Skeletal muscle cell (primary cell): ENCODE measurements at places on chromosomes 7 and 10.

GRCh38 chr10:74898201-74898976 lies 72.0 kb downstream of the KAT6B start:
- no peak for DNase-seq

GRCh38 chr10:29853913-29854312 lies 205.5 kb downstream of the JCAD start:
- no peak for DNase-seq

- DNase-seq = no peak
These were observed 332.5 kb downstream of the WDR11 start for GRCh38 chr10:121183707-121184106.

DNA sequence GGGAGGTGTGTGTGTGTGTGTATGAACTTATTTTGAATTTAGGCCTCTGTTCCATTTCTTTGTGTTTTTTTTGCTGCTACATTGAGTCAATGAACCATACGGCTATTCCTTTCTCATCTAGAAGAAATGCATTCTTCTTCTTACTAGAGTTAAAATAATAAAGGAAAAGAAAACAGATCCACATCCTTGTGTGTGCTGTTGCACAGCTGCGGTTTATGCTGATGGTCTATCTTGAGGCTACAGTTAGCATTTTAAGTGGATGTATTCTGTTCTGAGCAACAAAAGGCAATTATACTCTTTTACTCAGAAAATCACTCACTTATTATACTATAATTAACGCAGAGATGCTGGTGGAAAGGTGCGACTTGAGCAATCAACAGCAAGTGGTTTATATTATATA lies 615.0 kb upstream of the MBL2 start:
- DNase-seq = no peak

DNA sequence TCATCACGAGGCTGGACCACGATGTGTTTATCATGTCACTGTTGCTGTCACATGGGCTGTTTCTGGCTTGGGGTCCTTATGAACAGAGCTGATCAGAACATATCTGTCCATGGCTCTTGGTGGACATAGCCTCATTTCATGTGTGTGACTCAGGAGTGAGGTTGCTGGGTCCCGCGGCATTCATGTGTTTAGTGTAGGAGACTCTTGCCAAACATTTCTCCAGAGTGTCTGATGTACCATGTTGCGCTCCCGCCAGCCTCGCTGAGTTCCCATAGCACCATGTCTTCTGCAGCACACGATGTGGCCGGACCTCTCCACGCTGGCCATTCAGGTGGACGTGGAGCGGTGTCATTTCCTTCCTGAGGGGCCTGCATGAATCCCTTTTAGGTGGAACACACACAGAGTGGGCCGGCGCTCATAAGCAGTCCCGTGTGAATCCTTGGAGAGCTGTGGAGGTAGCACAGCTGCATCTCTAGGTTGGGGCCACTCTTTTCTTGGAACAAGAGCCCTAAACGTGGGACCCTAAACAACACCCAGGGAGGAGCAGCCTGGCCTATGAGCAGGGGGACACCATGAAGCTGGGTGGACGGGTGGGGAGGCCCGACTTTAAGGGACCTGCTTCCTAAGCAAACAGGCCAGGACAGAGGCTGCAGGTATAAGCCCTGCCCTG lies 134.6 kb downstream of the LHPP start:
- no peak for DNase-seq

DNA sequence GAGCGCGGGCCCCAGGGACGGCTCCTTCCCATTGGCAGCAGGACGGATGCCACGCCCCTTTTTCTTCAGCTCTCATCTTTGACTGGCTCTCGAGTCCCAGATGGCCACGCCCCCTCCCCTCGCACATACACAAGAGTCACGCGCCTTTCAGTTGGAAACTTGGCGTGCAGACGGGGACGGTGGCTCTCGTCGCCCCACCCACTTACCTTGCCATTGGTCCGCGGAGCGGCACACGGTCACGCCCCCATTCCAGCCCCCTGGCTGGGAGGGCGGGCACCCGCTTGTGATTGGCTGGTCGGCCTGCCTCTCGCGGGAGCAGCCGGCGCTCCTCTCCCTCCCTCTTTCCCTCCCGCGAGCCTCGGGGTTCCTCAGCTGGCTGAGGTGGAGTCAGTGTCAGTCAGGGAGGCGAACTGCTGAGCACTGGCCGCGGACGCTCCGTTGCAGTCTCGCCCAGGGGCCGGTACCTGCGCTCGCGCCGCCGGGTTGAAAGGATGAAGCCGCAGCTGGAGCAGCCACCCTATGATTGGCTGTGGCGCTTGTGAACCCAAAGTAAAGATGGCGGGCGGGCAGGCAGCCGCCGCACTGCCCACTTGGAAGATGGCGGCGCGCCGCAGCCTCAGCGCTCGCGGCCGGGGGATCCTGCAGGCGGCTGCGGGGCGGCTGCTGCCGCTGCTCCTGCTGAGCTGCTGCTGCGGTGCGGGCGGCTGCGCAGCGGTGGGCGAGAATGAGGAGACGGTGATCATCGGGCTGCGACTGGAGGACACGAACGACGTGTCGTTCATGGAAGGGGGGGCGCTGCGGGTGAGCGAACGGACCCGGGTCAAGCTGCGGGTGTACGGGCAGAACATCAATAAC lies at the start of gene CNNM2:
TSS of gene CNNM2 (plus strand) at position 333 of the 855 bp plus-strand sequence. CDS start at position 520, 187 bp downstream.
- peak; percentile 99 for DNase-seq

- no peak for DNase-seq
These were observed 45.5 kb upstream of the HDAC9 start for GRCh38 chr7:18450019-18450418.

GRCh38 chr7:1754345-1754908 lies 84.3 kb downstream of the ELFN1 start:
- no peak for DNase-seq

- DNase-seq = no peak
These were observed 11.9 kb downstream of the PAXIP1 start for GRCh38 chr7:154990964-154991540.

GRCh38 chr10:18501198-18501597 lies 150.2 kb downstream of the NSUN6 start:
- no peak for DNase-seq

DNA sequence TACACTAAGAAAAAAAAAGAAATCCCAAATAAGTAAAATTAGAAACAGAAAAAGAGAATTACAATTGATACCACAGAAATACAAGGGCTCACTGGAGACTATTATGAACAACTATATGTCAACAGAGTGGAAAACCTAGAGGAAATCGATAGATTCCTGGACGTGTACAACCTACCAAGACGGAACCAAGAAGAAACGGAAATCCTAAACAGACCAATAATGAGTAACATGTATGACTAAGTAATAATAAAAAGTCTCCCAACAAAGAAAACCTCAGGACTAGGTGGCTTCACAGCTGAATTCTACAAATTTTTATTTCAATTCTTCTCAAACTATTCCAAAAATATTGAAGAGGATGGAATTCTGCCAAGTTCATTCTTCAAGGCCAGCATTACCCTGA lies 13.9 kb downstream of the DIP2C start:
- no peak for DNase-seq

GRCh38 chr7:76187272-76187671 lies 14.4 kb upstream of the SRRM3 start:
- no peak for DNase-seq

DNA sequence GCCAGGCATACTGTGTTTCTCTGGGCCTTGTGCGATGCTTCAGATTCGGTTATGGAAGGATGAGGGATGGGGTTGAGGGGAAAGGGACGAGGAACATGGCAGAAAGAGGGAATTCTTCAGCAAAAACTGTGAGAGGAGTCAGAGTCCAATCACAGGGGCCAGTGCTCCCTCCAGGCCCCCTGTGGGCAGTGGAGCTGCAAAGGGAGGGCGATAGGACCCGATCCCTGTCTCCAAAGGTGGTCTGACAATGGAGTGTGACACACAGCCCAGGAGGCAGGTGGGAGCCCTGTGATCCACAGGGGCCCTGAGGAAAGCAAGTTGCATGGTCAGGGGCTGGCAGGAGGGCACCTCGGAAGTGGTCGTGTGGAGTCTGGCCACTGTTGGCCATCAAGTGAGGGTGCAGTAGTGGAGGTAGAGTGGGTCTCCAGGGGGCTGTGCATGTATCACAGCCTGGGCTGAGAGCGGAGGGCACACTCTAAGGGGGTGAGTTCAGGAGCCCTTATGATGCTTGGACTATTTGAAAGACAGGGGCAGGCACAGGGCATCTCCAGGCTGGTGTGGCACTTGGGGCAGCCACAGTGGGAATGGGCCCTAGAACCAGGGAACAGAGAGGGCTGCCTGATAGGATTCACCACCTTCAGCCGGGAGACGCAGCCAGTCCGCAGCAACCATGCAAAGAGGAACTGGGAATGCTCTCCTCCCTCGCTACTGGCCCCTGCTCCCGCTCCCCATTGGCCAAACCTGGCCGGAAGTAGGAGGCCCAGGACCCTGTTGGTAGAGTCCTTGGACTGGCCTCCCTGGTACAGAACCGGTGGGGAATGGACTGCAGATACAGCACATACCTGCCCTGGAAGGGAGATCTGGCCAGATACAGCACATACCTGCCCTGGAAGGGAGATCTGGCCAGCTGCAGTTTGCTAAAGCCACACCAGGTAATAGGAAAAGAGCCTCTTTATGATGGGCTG lies 115.9 kb downstream of the ADCY1 start:
- no peak for DNase-seq

GRCh38 chr10:63382066-63382465 lies 83.7 kb downstream of the JMJD1C start:
- no peak for DNase-seq

GRCh38 chr10:111017098-111017497 lies 59.7 kb upstream of the ADRA2A start:
- no peak for DNase-seq

GRCh38 chr7:2911466-2911865 lies 67.4 kb upstream of the GNA12 start:
- no peak for DNase-seq

- no peak for DNase-seq
These were observed 98.0 kb upstream of the MBL2 start for GRCh38 chr10:52870562-52870961.

DNA sequence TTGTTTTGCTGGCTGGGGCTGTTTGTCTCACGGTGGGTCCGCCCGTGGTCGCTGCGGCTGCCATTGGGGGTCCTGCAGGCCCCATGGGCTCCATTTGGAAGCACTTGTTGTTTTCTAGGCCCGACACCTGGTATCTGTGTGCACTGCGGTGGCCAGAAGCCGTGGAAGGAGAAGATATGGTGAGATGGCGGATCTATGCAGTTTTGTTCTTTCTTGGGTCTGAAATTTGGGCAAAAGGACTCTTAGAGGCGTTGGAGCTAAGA lies 109.5 kb upstream of the SHH start:
- no peak for DNase-seq

GRCh38 chr7:100874300-100874576 lies 665 bp upstream of the SRRT start:
- DNase-seq = no peak

DNA sequence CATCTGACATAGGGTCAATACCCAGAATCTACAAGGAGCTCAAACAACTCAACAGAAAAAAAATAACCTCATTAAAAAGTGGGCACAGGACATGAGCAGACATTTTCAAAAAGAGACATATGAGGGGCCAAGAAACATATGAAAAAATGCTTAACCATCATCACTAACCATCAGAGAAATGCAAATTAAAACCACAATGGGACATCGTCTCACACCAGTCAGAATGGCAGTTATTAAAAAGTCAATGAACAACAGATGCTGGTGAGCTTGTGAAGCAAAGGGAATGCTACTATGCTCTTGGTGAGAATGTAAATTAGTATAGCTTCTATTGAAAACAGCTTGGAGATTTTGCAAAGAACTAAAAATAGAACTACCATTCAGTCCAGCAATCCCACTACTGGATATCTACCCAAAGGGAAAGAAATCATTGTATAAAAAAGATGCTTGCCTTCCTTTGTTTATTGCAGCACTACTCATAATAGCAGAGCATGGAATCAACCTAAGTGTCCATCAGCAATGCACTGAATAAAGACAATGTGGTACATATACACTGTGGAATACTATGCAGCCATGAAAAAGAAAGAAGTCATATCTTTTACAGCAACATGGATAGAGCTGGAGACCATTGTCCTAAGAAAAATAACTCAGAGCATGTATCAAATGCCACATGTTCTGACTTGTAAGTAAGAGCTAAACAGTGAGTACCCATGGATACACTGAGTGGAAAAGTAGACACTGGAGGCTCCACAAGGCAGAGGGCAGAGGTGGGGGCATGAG lies 139.8 kb downstream of the ADARB2 start:
- no peak for DNase-seq

DNA sequence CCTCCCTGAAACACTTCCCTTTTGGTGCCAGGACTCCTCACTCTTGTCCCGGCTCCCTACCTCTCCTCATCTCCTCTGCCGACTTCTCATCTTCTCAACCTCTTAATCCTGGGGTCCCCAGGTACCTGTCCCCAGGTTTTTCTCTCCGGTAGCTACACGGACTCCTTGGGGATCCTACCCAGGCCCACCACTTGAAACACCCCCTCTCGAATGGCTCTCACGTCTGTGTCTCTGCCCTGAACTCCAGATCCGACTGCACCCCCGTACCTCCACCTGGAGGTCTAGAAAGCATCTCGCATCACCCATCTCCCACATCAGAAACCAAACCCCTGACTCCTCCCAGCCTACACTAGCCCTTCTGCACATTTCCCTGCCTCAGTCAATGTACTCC lies 4.8 kb downstream of the TBATA start:
- DNase-seq = no peak

GRCh38 chr10:52758406-52758805 lies 14.2 kb downstream of the MBL2 start:
- no peak for DNase-seq

DNA sequence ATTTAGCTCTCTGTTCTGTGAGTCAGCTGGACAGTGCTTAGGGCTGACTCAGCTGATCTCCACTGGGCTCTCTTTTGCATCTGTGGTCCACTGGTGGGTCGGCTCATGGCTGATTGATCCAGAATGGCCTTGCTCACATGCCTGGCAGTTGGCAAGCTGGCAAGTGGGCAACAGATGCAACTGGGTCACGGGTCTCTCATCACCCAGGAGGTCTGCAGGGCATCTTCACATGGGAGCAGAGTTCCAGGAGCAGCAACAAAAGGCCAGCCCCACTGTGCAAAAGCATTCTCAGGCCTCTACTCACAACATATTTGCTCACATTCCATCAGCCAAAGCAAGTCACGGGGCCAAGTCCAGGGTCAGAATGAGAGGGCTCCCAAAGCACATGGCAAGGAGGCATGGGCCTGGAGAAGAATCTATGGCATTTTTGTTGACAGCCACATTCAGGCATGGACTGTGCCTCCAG lies 98.8 kb downstream of the OAT start:
- peak; percentile 12 for DNase-seq

DNA sequence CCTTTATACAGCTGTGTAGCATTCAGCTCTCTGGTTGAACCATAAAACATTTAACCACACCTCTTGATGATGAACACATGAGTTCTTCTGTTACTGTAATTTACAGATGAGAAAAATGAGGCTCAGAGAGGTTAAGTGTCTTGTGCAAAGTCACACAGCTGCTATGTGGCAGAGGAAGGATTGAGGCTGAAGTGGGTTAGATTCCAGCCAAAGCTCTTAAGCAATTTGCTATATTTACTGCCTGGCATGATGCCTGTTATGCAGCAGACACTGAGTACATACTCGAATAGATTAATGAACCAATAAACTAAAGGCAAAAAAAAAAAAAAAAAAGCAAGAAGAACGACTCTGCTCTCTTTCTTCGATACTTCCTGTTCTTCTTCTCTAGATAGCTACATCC lies 35.7 kb downstream of the GFRA1 start:
- no peak for DNase-seq
